ENCODE measurements at places on chromosomes 5 and 9.
A peak's percentile ranks its signal among the peaks of the same experiment; 100 is the strongest.

DNA sequence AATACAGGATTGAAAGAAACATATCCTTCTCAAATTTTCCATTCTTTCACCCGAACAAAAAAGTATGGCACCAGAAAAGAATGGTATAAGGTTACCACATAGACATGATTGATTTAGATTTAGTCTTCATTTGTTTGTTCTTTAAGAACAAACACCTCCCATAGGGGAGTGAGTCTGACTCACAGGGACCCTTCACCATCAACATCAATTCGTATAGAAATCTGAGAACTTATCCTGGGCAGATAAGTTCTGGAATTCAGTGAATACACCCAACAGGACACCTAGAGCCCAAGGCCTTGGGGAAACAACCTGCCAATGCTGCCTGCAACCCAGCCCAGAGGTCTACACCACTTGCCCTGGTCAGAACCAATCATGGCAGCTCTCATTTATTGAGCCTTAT lies 46.2 kb downstream of the LHFPL2 start:
- no peak for DNase-seq

DNA sequence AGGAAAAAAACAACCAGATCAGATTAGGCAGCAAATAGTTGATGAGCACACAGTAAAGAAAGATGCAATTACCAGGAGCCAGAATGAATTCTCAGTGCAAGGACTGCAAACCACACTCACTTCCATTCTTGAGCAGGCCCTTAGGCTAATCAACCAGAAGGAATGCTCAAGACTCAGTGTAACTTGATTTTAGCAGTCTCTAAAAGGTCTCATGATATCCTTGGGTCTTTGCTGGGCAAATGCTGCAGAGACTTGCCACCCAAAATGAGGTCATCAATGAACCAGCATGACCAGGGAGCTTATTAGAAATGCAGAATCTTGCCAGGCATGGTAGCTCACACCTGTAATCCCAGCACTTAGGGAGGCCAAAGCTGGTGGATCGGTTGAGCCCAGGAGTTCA lies 20.1 kb upstream of the TMEM245 start:
- DNase-seq = no peak

- no peak for DNase-seq
These were observed 942.5 kb upstream of the WWC1 start for GRCh38 chr5:167348980-167349379.

GRCh38 chr5:123937230-123937629 lies 425.3 kb downstream of the CSNK1G3 start:
- peak; percentile 20 for DNase-seq

DNA sequence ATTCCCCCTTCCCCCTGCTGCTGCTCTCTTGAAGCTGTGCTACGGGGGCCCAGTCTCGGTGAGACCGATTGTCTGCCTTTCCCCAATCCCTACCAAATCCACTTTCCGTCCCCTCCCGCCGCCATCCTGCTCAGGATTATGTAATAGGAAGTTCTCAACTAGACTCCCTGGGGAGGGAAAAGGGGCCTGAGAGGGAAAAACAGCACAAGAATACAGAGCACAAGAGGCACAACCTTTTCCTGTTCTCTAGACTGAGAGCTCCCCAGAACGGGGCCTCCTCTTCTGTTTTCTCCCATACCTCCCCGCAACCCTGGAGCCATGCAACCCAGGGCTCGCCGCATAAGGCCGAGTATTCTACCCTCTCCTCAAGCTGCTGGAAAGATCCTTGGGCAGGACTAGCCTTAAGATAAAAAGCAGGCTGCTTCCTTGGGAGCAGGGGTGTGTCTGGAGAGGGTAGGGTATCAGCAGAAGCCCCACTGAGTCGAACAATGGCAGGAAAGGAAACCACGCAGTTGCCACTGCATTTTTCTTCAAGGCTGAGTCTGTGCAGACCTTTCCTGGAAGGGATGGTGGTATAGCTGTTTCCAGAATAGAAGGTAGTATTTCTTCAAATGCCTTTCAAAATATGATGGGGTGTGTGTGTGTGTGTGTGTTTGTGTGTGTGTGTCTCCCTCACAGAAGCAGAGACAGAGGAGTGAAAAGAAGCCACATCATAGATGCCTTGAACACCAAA lies 12.9 kb downstream of the MYORG start:
- no peak for DNase-seq
